ENCODE measurements at places on chromosomes 2 and 18.

DNA sequence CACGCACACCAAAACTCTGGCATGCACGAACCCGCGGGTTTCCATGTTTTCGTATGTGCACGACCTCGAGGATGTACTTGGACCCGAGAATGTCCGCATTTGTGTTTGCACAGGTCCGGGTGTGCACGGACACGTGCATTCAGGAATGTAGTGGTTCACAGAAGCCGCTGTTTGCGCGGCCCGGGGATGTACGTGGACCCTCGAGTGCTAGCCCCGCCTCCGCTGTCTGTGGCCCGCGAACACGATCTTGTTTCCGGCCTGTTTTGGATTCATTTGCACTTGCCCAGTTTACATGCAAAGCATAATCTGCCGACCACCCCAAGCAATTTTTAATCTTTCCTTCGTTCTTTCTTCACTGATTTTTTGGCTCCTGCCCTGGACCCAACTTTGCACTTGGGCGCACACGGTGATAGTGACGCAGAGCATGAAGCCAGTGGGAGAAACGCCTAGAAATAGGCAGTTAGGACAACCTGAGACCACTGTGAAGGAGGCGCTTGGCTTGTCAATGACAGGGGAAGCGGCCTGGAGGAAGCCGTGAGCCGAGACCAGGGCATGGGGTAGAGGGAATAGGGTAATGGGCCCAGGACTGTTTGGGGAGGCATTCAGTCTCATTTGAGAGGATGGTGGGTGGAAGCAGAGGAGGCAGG is 45.4 kb upstream of the PTMA start:
- DNase-seq = no peak

DNA sequence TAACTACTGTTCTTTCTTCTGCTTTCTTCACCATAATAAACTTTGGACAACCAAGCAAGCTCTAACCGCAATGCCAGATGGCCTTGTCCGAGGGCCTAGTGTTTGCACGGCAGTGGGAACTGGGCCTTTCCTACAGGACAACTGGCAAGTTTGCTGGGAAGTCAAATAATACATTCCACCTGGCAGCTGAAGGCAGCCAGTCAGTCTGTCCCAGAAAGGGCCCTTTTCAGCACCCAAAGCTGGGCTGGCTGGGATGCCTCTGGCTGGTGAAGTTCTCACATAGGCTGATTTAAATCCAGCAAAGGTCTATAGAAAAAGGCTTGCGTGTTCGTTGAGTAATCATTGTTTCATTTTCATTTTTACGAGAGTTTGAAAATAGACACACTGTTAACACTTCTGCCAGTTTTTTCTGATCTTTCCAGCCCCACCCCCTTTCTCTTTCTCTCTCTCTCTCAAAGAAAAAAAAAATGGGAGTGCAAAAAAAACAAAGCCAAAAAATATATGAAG is 110.0 kb upstream of the EPAS1 start:
- DNase-seq = peak; percentile 19

- DNase-seq = no peak
Measured at GRCh38 chr2:181374781-181375675, 82.2 kb upstream of the ITGA4 start.

GRCh38 chr2:3466966-3467365 is 52.4 kb downstream of the ADI1 start:
- no peak for DNase-seq

DNA sequence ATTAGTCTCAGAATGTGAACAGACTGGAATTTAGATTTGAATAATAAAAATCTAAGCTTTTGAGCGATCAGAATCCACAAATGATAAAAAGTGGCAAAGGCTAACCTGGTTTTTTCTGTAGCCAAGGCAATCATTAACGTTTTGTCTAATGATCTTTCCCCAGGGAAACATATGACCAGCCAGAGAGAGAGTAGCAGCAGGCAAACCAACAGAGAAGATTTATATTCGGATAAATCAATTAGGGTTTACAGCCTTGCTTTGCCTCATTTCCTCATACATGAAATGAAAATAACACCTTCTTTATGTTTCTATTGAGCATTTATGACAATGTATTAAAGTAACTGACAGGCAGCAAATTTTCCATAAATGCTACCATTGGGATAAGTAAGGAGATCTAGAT is 14.5 kb downstream of the TIA1 start:
- no peak for DNase-seq

- DNase-seq = no peak
Measured at GRCh38 chr18:4851301-4851976, 345.6 kb downstream of the AKAIN1 start.

GRCh38 chr2:177296040-177296439 is 31.5 kb upstream of the NFE2L2 start:
- peak; percentile 57 for DNase-seq

- DNase-seq = no peak
Measured at GRCh38 chr18:45165176-45165713, 450.0 kb upstream of the SLC14A2 start.

- DNase-seq = no peak
Measured at GRCh38 chr2:19762142-19762541, 139.6 kb downstream of the TTC32 start.

- DNase-seq = no peak
Measured at GRCh38 chr18:79490626-79491041, 94.9 kb downstream of the NFATC1 start.

GRCh38 chr2:236762628-236763027 is 193.0 kb downstream of the ACKR3 start:
- no peak for DNase-seq

- no peak for DNase-seq
Measured at GRCh38 chr2:10522170-10522448, 74.0 kb upstream of the ODC1 start.

DNA sequence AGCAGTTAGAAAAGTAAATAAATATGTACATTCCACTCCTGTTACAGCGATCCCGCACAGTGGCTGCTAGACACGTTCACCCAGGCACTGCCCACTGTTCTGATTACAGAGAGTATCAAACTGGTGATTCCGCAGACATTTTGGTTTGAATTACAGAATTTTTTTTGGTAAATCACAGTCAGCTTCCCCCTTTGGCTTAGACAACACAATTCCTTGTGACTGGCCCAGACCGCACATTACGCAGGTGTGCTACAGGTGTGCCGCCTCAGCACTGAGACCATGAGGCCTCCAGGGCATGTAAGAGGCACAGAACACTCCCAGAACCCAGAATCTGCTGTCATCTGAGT is 112.3 kb downstream of the PXDN start:
- DNase-seq = no peak

GRCh38 chr18:48036641-48037421 is 106.4 kb upstream of the SMAD2 start:
- no peak for DNase-seq

GRCh38 chr18:36711813-36712444 is 116.9 kb downstream of the TPGS2 start:
- no peak for DNase-seq

GRCh38 chr2:158618891-158619490 is 162.2 kb downstream of the PKP4 start:
- no peak for DNase-seq

DNA sequence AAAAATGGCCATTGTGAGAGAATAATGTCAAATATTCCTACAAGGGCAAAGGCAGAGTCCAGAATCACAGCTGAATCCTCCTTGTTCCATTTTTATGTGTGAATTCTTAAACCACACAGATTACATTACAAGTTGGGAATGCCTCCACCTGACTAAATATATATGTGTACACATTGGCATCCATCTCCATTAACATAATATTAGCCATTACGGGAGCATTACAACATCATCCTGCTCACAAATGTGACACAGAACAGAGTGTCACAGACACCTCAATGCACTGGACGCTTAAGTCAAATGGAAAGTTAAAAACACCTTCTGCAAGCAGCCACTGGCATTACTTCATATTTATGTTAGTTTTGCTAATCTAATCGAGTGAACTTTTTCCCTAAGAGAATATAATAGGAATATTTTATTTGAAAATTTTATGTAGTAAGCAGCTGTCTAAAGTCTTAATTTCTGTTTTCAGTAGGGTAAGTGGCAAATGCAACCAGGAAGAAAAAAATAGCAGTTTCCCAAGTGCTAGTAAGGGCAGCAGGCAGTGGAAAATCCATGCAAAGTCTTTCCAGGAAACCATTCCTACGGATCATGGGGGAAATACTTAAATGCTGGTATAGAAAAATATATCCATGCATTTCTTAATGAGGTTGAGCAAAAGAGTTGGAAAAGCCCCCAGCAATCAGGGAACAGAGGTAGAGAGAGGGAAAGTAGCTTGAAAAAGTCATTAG is 255.6 kb downstream of the OSR1 start:
- DNase-seq = no peak

GRCh38 chr2:170235860-170236679 is 58.1 kb downstream of the MYO3B start:
- DNase-seq = no peak

DNA sequence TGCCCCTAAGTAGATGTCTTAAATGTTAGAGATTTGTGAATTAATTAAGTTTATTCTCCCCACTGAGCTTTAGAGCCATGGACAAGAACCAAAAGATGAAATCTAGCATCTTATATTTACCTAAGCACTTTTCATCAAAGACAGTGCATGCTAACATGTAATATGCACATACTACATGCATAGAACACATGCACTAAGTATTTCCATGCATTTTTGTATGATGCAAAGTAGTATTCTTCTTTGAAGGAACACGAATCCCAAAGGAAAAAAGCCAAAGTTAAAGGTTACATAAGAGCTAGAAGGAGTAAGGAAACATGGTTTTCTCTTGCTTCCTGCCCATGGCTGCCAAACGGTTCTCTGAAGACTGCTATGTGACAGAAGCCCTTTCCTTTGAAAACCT is 15.3 kb downstream of the STAMBP start:
- DNase-seq = no peak

GRCh38 chr2:132586101-132586511 is 83.9 kb downstream of the LYPD1 start:
- DNase-seq = no peak

- no peak for DNase-seq
Measured at GRCh38 chr2:60353863-60354262, 199.6 kb downstream of the BCL11A start.

DNA sequence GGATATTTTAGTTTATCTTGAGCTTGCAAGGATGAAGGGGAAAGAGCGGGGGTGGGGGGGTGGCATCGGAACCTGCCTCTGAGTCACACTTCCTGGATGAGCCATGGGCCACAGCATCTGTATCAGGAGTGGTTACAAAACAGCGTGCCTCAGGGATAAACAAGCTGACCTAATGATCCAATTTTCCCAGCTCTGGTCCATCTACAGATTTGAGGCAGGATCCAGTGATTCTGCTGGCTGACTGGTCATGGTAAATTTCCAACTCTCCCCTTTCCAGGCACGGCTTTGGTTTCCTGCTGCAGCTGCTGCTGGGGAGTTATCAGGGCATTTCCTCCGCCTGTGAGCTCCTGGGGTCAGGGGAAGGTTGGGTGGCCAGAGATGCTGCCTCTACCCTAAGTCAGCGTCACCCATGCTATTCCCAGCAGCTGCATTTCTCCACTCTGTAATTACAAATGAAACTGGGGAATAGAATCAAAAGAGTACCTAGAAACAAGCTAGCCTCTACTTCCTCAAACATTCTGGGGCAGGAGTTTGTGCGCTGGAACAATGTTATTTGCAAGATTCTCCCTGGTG is 4.7 kb upstream of the HPCAL1 start:
- DNase-seq = peak; percentile 66

- DNase-seq = no peak
Measured at GRCh38 chr2:45984896-45985473, 312.2 kb upstream of the EPAS1 start.

DNA sequence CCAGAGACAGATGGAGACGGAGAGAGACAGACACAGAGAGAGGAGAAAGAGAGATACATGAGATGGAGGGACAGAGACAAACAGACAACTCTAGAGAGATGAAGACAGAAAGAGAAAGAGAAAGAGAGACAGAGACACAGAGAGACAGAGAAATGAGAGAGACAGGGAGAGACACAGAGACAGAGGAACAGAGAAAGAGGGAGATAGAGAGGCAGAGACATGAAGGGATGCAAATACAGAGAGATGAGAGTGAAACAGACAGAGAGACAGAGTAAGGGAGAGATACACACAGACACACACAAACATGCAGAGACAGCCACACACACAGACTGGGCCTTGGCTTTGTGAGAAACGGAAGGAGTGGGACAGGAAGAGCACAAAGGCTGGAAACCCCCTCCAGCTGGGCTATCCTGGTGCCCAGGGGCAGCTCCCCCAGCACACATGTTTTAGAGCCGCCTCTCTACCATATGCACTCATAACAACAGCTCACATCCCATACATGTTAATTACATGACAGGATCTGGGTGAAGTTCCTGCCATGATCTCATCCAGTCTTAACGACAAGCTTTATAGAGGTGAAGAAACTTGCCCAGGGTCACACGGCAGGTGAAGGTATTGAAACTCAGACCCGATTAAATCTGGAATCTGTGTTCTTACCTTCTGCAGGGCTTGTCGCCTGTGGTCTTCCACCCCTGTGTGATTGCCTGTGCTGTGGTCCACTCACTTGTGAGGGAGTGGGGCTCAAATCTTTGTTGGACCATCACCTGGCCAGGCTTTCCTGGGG is 32.4 kb downstream of the IL18R1 start:
- no peak for DNase-seq

DNA sequence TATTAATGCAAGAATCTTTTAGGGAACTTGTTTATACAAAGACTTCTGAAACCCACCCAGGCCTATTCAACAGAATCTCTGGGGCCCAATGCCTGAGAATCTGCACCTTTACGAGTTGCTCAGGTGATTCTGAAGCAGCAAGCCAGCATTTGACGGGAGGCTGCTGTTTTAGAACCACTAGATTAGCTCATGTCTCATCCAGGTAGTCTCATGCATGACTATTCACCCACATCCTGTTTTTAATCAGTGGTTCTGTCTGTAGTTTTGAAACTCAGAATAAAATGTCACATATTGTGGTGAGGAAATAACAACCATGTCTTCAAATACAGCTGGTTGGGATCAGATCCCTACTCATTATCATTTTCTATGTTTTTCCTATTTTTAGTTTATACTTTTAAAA is 39.5 kb downstream of the CYTIP start:
- DNase-seq = peak; percentile 89

DNA sequence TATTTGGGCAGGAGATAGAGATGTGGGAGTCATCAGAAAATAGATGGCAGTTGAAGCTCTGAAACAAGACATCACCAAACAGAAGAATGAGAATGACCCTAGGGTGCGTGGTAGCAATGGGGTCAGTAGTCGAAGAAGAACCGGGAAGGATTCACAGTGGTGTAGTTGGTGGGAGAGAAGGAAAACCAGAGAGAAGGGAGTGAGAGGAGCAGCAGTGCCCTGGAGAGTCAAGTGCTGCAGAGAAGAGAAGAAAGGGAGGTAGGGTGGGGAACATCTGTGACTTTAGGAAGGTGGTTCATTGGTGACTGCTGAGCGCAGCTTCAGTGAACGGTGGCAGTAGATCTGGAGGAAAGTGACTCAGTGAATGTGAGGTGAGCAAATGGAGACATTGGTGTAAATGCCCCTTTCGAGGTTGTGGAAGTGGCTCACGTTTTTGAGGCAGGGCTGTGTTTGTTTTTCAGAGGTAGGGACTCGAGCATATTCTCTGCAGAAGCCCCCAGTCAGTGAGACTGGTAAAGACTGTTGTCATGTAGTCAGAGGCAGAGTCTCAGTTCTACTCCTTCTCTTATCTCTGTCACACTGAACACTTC is 36.4 kb downstream of the CDC42EP3 start:
- DNase-seq = no peak

All from CD4-positive, alpha-beta T cell treated with Interleukin-1 beta for 1 hour (primary cell).